ENCODE measurements at places on chromosomes 1 and 21.

GRCh38 chr1:202129453-202130296 lies 7.0 kb downstream of the GPR37L1 start:
- DNase-seq = no peak

GRCh38 chr1:199701726-199702125 lies 325.8 kb upstream of the NR5A2 start:
- DNase-seq = no peak

- no peak for DNase-seq
These were observed 130.7 kb downstream of the GIPC2 start for GRCh38 chr1:78176448-78176847.

DNA sequence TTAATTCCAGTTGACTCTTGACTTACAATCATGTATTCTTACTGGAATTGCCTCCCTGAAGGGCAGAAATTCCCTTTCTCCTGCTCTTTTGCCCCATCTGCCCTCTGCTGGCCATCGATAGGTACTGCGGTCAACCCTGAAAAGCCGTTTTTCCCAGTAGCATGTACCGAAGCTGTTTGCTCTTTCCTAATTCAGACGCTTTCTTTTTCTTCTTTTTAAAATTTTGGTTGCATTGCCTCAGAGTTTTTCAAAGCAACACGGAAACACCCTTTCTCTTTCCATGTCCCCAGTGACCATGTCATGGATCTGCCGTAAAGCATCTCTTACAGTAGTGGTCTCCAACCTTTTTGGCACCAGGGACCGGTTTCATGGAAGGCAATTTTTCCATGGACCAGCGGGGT lies 164.2 kb upstream of the C1orf21 start:
- DNase-seq = no peak

GRCh38 chr21:46634966-46635323 lies 529 bp upstream of the PRMT2 start:
- DNase-seq = no peak

DNA sequence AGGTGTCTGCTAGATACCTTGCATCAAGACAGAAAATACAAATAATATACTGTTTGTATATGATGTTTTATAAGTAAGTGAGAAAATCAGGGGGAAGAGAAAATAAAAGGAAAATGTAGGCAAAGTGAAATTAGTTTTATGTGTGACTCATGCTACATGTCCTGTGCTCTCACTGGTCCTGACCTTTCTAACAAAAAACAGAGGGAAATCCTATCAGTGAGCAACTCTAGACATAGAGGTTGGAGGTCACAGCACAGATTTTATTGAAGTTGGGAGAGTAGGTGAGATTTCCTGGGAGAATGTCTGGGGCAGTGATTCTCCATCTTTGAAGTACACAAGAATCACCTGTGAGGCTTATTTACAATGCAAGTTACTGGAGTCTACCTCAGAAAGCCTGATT lies 9.5 kb downstream of the SCCPDH start:
- no peak for DNase-seq
